ENCODE measurements at places on chromosomes 16 and 17.

GRCh38 chr16:180101-180675 is at the start of gene HBQ1:
Gene HBQ1, plus strand, starts transcription at chr16:180459. Its CDS starts 28 bp downstream, at chr16:180487.
- no peak for DNase-seq

GRCh38 chr16:17775061-17775460 is 304.3 kb upstream of the XYLT1 start:
- no peak for DNase-seq

GRCh38 chr17:5473906-5474305 is 5.1 kb upstream of the DHX33 start:
- DNase-seq = no peak

DNA sequence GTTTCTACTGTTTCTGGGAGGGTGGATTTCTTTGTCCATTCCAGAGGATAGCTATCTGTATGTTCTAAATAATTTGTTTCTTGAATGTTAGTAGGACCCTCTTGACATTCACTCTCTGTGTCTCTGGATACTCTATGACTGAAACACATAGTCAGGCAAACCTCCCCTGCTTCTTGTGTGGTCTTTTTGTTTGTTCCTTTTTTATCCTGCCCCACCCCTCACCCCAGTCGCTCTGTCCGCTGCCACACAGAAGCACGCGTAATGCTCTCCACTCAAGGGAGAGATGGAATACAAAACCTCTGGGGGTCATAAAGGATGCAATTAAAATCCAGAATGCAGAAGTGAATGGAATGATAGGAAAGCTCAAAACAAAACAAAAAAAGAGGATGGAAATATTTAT is 253.1 kb downstream of the RBFOX1 start:
- no peak for DNase-seq

- no peak for DNase-seq
Measured at GRCh38 chr17:57584050-57584551, 161.0 kb downstream of the CCDC182 start.

DNA sequence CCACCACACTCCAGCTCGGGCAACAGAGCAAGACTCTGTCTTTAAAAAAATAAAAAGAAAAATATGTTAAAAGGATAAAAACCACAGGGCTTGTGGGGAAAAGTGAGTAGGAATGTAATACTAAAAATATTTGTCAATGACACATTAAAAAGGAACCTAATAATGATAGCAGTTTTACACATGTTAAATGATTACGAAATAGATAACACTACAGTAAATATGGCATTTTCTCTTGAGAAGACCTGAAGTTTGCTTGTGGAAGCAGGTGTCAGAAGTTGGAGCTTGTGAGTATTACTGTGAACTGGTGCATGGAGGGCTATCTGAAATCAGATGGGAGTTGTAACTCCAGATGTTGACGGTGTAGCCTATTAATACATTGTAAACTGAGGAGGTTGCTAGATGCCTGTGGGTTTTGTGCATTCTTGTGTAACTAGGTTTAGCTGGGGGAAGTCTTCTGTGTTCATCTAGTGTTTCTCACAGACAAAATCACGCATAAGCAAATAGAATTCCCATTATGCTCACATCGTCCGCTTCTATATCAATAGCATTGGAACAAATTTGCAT is 44.2 kb upstream of the CLEC18A start:
- no peak for DNase-seq

DNA sequence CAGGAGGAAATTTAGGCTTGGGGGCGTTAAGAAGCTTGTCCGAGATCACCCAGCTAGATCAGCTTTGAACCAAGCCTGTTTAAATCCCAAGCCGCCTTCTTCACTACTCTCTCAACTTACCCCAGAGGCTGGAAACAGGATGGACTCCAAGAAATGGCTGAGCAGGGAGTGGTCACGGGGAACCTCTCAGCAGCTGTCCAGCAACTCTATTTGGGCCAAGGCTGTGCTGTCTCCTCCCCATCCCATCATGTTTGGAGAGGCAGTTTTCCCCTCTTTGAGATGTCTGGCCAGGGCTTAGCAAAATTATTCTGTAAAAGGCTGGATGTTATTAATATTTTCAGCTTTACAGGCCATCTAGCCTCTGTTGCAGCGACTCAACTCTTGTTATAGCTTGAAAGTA is 305.7 kb downstream of the RBFOX1 start:
- no peak for DNase-seq
